ENCODE measurements at places on chromosomes 5 and 9.
A peak's percentile ranks its signal among the peaks of the same experiment; 100 is the strongest.

- DNase-seq, result no peak
Measured at GRCh38 chr5:1763960-1764605, 35.6 kb downstream of the MRPL36 start.

- DNase-seq, result no peak
Measured at GRCh38 chr5:109826426-109826825, 136.7 kb downstream of the MAN2A1 start.

- no peak for DNase-seq
Measured at GRCh38 chr5:175163586-175164275, 280.3 kb downstream of the DRD1 start.

DNA sequence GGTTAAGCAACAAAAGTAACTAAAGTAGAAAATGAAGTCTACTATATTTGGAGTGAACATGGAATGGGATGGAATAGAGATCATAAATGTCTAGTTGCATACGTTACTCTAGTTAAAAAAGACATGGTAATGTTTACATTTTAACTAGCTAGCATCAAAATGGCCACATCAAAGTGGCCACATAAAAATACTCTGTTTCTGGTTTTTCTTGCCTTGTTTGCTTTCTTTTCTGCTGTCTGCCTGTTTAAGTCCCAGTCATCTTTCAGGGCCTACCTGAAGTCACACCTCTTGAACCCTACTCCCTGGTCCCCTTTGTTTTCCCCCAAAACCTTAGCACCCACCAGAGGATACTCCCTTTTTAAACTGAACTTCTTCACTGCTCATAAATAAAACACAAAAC, 6.4 kb upstream of the KIF2A start:
- DNase-seq, result no peak

DNA sequence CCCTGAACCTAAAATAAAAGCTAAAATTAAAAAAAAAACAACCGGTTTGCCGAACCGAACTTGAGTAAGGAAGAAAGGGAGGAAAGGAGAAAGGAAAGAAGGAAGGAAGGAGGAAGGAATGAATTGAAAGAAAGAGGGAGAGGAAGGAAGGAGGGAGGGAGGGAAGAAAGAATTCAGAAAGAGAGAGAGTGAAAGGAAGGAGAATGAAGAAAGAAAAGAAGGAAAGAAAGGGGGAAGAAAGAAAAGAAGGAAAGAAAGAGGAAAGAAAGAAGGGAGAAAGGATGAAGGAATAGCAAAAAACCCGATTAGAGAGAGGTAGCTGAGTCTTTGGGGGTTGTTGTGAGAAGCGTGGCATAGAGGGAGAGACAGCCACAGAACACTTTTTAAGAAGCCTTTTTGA, 121.4 kb downstream of the FGF18 start:
- DNase-seq, result no peak

DNA sequence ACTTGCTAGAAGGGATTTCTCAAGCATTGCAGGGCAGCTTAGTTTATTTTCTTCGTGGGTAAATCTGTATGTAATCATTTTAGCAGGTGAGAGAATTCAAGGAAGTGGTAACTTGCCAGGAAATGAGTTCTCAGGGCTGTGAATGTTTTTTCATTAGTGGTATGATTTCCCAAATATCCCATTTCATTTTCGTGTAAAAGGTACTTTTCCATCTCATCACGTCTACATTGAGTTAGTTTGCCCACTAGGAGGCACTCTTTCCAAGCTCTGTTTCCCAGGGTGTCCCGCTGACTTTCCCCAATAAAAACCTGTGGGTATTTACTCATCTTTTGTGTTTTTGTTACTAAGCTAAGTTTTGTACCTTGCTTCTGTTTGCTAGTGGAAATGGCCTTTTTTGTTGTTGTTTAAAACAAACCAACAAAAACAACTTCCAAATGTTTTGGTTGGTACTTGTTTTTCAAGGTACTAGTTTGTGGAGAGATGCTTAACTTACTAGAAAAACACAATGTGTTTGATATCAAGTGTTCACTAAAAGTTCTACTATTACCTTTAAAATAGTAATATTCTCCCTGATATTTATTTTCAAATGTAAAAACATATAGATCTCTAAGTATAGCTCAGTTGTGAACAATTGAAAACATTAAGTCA, 373.6 kb downstream of the ADGRV1 start:
- DNase-seq, result peak; percentile 15

DNA sequence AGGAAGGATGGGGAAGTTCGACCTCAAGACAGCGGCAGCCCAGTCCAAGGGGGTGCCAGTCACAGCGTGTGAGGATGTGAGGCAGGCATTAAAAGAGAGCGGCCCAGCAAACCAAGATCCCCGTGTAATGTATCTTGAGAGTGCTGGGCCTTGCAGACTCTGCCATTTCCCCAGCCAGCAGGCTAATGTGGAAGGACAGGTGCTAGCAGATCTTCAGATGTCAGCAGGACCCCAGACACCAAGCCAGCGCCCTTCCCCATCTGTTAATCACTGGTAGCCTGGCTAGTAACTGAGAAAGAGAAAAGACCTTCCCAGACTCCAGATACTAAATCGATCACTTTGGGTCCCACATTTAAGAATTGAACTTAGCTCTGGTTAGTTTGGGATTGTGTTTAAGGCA, 62.2 kb downstream of the NTRK2 start:
- no peak for DNase-seq

DNA sequence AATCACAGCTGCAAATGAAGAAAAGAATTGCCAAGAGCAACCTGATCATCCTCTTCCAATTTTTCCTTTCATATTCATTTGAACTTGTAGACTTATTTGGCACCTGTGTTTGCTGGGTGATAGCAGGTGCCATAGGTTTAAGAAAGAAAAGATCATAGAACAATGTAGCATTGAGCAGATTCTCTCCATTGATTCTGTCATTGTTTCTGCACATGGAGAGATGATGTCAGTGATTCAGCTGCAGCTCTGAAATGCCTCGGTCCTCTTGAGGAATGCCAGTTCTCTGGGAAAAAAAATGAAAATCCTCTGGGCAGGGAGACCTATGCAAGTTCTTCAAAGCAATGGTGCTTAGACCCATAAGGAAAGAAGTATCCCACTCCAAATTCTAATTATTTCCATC, 418.1 kb upstream of the KLF4 start:
- no peak for DNase-seq

DNA sequence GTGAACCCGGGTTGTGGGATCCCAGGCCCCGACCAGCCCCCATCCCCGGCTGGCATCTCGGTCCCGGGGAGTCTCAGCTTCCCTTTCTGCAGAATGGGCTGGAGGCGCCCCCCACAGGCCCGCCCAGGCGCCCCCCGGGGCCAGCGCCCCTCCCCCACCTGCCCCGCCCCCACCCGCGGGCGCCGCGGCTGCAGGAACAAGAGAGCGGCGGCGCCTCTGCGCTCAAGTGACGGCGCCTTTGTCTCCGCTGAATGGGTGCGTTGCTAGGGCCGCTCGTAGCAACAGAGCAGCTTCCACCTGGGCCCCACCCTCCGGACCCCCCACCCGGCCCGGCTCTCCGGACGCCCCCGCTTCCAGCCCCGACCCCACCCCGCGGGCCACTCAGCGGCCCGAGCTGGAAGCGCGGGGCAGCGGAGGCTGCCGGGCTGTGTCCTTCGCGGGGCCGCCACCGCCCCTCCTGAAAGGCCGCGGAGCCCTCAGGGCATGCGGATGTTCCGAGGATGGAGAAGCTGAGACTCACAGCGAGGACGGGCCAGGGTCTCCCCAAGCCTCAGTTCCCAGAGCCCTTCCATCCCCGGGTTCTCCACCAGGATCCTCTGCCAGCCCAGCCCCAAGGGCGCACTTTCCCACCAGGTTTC, 27.5 kb downstream of the ADGRD2 start:
- no peak for DNase-seq

DNA sequence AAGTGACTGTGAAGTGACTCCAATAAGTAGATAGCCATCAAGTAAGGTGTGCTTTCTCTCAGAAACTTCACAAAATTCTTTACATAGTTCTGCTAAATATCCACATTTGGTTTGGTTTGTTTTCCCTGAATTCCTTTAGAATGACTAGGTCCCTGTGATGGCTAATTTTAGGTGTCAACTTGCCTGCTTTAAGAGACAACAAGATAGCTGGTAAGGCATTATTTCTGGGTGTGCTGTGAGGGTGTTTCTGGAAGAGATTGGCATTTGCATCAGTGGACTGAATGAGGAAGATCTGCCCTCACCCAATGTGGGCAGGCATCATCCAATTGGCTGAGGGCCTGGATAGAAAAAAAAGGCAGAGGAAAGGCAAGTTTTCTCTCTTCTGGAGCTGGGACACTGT, 8.3 kb upstream of the PTBP3 start:
- DNase-seq, result no peak

DNA sequence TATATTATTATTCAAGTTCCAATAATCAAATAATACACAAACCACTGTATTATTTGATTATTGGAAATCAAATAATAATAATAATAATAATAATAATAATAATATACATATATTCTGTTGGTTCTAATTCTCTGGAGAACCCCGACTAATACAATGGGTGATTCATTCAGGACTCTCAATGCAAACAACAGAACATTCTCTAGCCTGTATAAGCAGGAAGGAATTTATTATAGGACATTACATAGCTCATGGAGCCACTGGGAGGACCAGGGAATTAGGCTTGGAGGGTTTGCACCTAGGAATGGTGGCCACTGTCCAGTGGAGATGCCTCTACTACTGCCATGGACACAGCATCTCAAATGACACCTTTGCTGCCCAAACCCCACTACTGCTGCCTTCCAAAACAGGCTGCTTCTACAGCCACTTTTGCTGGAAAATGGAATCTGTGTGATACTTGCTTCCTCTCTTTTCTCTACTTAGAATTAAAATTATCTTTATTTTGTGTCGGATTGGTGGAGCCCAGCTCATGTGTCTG, 25.9 kb downstream of the PTGS1 start:
- DNase-seq, result no peak

DNA sequence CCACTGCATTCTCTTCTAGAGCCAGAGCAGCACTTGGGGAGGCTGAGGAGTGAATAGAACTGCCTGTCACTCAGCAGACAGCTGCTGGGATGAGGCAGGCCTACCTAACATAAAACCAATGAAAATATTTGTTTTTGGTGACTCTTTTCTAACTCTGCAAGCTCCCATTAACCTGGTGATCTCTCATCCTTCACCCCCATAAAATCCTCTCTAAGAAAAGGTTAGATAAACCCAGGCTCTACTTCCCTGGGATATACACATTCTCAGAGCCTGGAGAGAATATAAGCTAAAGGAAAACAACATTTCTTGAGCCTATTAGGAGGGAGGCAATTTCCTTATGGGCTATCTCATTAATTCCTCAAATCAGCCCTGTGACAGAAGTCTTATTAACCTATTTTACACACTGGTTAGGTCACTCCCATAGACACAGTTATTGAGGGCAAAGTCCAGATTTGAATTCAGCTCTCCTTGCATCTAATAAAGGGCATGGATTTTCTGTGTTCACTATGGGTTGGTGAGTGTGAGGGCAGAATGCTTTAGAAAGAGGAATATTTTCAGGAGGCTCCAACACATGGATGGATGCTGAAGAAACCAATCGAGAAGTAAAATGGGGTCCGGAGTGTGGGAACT, 492.9 kb downstream of the CCDC171 start:
- DNase-seq, result no peak

DNA sequence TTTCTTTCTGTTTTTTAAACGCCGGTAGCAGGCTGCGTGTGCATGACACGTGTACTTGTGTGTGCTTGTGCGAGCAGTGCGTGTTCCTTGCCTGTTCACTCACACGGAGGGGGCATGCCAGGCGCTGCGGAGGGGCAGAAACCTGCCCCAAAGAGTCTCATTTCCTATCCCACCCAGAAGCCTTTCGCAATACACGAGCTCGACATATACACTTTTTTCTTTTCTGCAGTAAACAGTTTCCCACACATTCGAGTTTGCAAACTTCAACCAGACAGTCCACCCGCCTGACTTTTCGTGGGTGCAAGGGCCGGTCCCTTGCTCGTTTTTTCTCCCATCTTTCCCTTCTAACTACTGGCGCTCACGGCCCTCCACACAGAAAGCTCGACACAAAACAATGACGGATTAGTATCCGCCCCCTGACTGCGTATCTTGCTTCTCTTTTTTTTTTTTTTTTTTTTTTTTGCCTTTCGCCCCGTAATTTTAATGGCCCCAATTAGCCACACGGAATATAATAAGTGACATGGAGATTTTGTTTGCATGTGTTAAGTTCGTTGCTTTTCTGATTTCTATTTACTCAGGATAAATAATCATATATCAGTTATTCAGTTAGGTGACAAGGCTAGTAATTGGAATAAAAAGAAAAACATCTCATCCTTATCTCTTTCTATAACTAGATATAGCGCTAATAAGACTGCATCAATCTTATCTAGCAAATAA, 5.3 kb upstream of the OTP start:
- no peak for DNase-seq

GRCh38 chr5:149333711-149334443, 11.4 kb upstream of the GRPEL2 start:
- no peak for DNase-seq

DNA sequence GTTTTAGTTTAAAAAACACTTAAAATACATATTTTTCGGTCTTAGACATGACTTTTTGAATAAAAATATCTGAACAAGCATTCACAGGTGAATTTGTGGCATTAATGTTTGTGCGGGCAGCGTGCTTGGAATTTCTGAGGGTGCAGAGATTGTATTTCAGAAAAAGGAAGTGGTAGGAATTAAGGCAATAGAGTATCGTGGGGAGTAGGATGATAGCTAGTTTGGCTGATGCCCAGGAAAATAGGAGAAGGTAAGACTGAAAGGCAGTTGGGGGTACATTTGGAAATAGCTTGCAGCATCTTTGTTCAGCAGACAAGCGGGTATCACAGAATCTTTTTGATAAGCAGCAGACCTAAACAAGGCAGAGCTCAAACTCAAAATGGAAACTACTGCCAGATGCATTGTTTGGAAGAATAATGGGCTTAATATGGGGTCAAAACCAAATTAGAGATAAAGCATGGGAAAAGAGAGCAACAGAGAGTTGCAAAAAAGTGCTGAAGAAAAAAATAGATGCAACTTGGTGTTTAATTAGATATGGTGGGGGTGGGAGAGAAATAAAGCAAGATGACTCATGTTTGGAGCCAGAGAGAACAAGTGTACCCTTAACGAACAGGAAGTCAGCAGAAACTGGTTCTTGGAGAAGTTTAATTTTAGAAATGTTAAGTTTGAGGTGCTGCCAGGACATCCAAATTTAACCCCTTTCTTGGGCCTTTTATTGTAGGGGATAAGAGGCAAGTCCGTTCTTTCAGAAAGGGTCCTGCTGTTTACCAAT, 85.7 kb upstream of the ARRDC3 start:
- no peak for DNase-seq

DNA sequence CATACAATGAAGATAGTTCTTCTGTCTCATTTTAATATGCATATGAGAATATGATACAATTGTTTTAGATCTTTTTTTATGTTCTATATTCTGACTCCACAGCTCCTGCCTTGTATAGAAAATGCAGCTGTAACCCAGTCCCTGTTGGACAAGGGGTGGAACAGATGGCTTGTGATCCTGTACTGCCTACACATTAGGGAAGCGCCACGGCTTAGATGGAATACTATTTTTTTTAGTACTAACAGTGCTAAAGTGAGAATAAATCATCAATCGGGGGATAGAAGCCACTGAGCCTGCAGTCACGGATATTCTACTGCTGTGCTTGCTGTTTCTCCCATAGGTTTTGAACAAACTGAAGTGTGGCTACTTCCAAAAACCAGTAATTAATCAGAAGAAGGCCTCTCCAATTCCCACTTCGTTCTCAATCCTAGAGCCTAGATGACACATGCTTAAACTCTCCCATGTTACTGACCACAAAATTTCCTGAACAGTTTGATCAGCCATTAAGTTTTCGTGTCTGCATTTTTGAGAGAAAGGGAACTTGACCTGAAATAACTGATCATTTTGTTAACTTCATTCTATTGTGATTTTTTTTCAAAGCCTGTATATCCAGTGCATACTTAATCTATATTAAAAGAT, 150.3 kb downstream of the CDH18 start:
- DNase-seq, result no peak

Measured in activated naive CD4-positive, alpha-beta T cell treated with anti-CD3 and anti-CD28 coated beads, Interleukin-2, amount 50 U/mL, for 16 hours (primary cell).